H9 (cell line): ENCODE measurements at places on chromosomes 12 and 14. TPM values are rescaled to one million over a fixed set of nuclear protein-coding genes. Genes with fewer than 3 reads are reported as not detected.

GRCh38 chr12:45718306-45718705, 11.2 kb upstream of the ARID2 start:
- no peak for DNase-seq

DNA sequence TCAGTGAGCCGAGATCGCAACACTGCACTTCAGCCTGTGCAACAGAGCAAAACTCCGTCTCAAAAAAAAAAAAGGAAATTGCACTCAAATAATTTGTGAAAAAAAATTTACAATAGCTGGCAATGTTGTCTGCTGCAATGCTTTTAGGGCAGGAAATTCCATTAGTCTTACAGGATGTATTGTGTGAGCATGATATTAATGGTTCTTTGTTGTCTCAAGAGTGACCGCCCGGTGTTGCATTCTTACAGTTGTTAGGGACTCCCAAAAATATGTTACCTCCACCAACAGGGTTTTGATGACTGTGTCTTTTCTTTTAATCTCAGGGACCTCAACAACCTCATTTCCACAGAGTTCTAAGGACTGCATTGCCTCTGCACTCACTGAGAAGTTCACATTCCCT, 44.8 kb downstream of the PZP start:
- no peak for DNase-seq

DNA sequence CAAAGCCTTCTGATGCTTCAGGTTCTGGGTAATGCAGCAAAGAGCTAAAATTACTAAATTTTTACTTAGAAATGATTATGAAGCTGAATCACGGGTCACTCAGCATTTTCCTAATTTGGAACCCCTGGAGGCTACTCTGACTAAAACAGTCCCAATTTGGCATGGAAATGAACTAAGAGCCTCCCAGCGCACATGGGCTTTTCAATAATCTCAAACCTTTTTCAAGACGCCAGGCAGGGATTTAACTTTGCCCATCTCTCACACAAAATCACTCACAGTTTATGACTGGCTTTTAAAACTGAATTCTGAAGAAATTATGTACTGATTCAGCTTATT, 68.3 kb downstream of the LLPH start:
- DNase-seq, result no peak

GRCh38 chr14:32635061-32635719, 303.5 kb upstream of the NPAS3 start:
- DNase-seq, result no peak

GRCh38 chr12:29783773-29784666, at the start of gene TMTC1:
TMTC1 (minus strand) TSS chr12:29783942; CDS start chr12:29783751, 191 bp downstream.
- peak; percentile 88 for DNase-seq

GRCh38 chr14:90759370-90760077, 56.7 kb downstream of the TTC7B start:
- DNase-seq, result no peak

GRCh38 chr12:53757101-53757770, 5.5 kb upstream of the CISTR start:
- peak; percentile 98 for DNase-seq

- DNase-seq, result peak; percentile 80
Observed at GRCh38 chr12:121811434-121812319, 7.9 kb downstream of the SETD1B start.

GRCh38 chr12:88307961-88308360, 165.9 kb downstream of the TMTC3 start:
- DNase-seq, result no peak

DNA sequence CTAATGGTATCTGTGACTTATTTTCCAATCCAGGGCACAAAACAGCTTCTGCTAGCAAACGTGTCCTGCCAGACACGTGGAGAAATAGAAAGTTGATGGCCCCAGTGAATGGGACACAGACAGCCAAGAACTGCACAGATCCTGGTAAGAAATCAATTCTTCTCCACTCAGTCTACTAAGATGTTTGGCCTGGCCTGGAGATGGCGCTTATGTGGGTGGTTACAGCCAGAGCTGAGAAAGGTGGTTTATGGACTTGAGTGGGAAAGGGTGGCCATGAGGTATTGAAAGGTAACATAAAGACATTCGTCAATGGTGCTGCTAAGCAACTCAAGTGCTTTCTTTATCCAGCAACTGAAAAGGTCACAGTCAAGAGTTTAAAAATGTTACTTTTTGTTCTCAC, 2.9 kb downstream of the SLC24A4 start:
- DNase-seq, result no peak

DNA sequence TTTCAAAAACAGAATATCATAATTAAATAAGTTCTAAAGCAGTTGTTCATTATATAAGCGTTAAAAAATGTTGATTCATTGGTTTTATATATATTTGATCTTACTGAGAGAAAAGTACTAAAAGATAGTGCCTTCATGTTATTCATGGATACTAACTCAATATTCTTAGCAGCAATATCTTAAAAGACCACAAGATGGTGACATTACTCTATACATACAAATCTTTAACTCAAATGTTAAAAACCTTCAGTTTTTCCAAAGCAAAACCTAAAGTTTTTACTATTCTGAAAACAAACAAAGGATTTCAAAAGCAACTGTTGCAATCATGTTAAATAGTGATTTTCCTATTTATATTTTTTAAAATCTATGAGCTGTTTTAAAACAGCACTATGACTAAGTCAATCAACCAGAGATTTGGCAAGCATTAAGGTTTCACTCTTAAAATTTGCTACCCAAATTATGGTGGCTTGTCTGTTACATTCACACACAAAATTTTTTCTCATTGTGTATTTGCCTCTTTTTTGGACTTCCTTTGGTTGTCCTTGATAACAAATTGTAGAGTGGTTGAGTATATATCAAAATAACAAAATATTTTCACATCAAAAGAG, 50.1 kb upstream of the RERGL start:
- no peak for DNase-seq

DNA sequence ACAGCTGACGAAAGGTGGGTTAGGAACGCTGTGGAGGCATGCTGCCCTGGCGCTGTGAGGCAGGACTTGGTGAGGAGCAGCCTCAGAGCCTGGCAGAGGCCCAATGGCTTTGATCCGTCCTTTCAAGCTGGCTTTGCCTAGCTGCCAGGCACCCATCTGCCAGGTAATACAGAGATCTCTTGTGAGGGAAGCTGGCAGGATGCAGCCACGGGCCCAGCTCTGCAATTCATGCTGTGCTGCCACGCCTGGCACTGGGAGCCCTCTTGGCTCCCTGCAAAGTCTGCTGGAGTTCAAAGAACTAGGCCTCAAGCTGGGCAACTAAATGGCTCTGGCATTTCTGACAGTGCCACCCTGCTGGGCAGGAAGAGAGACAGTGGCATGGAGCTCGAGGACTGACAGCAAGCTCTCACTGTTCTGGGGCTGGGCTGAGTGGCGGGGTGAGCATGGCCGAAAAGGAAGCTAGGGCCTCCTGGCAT, 18.7 kb downstream of the IQSEC3 start:
- peak; percentile 32 for DNase-seq

- no peak for DNase-seq
Observed at GRCh38 chr12:75837700-75838099, 193.9 kb downstream of the PHLDA1 start.

GRCh38 chr14:104341532-104342434, 203.4 kb downstream of the KIF26A start:
- DNase-seq, result peak; percentile 95

- DNase-seq, result no peak
Observed at GRCh38 chr14:50533806-50534205, 1.4 kb upstream of the MAP4K5 start.

DNA sequence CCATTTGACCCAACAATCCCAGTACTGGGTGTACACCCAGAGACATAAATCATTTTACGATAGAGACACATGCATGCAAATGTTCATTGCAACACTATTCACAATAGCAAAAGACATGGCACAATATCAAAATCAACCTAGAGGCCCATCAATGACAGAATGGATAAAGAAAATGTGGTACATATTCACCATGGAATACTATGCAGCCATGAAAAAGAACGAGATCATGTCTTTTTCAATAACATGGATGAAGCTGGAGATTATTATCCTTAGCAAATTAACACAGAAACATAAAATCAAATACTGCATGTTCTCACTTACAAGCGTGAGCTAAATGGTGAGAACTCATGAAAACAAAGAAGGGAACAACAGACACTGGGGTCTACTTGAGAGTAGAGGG, 249.1 kb downstream of the RASSF9 start:
- DNase-seq, result no peak

DNA sequence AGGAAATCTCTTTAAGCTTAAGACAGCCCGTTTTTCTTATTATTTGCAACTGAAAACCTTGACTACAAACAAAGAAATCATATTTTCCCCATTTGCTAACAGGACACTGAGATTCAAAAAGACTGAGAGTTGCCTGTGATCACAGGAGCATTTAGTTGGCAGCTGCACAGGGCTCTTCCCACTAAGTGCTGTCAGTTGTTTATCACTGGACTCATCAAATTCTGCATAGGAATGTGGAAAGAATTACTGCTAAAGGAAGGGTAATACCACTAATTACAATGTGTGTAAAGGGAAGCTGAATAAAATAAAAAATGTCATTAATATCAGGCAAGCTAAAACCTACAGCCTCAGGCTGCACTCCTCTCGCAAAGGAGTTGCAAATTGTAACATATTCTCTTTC, 226.4 kb downstream of the NELL2 start:
- no peak for DNase-seq

CD69 gene
- total RNA-seq, result not detected in 2 replicates

TAS2R31 gene
- total RNA-seq, result 1.7 and 2.3 TPM in 2 replicates

PGF gene
- 2.3 and 2.8 TPM in 2 replicates for total RNA-seq

CYP27B1 gene
- total RNA-seq, result 6.1 and 6.5 TPM in 2 replicates

TOMM20L gene
- total RNA-seq, result not detected in 2 replicates

PIGH gene
- total RNA-seq, result 9.3 and 9.4 TPM in 2 replicates

TCP11L2 gene
- total RNA-seq, result 5.8 and 6.1 TPM in 2 replicates

ETFBKMT gene
- 0.81 and 1.4 TPM in 2 replicates for total RNA-seq

RNF10 gene
- 153 and 157 TPM in 2 replicates for total RNA-seq
